ENCODE measurements at places on chromosomes 1 and 21.

GRCh38 chr1:145995964-145996432 is 381 bp downstream of the TXNIP start:
- DNase-seq: no peak

DNA sequence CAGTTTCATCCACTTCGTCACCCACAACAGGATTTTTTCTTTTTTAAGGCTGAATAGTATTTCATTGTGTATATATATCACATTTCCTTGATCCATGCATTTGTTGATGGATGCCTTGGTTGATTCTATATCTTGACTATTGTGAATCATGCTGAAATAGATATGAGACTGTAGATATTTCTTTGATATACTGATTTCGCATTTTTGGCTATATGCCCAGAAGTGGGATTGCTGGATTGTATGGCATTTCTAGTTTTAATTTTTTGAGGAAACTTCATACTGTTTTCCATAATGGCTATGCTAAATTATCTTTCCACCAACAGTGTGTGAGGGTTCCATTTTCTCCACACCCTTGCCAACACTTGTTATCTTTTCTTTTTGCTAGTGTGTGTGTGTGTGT is 5.0 kb downstream of the GUCA2B start:
- no peak for DNase-seq

DNA sequence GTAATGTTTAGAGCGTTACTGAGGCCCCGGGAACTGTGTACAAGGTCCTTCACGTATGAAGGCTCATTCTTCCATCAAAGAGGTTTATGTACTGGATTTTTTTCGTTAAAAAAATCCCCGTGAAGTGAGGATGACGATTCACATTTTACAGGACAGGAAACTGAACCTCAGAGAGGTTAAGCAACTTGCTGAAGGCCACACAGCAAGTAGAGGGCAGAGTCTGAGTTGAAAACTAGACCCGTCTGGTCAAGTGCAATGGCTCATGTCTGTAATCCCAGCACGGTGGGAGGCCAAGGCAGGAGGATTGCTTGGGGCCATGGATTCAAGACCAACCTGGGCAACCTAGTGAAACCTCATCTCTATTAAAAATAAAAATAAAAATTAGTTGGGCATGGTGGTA is 140.2 kb downstream of the KAZN start:
- no peak for DNase-seq

GRCh38 chr1:243944429-243945160 is 94.6 kb upstream of the AKT3 start:
- no peak for DNase-seq

DNA sequence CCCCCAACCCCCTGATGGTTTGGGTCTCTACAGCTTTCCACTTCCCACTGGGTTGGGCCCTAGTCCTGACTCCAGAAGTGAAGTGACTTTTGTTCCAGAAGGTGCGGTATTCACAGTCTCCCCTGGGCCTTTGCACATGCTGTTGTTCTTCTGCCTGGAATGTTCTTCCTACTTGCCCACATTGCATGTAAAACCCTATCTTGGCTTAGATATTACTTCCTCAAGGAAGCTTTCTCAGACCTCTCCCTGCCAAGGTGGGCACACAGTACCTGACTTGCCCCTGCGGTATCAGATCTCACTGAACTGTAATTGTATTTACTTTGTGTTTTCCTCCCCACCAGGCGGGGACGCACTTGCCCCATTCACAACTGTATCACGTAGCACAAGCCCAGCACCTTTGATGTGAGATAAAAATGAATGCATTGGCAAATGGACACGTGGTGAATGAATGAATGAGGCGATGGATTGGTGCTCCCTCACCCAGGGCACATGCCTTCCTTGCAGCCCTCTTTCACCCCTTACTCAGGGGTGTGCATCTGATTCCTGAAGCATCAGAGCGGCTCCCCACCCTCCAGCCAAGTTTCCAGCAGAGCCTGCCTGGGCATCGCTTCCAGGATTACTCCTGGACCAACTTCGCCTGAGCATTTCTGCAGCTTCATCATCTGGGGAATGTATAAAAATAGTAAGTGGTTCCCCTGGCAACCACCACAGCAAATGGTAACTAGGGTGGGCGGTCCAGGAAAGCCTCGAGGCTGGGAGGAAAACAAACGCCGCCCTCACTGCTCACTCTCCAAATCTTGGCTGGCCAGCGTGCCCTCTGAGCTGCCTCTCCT is 19.8 kb downstream of the NENF start:
- DNase-seq: no peak

GRCh38 chr1:6489799-6490180 is 1.7 kb downstream of the PLEKHG5 start:
- peak; percentile 95 for DNase-seq

DNA sequence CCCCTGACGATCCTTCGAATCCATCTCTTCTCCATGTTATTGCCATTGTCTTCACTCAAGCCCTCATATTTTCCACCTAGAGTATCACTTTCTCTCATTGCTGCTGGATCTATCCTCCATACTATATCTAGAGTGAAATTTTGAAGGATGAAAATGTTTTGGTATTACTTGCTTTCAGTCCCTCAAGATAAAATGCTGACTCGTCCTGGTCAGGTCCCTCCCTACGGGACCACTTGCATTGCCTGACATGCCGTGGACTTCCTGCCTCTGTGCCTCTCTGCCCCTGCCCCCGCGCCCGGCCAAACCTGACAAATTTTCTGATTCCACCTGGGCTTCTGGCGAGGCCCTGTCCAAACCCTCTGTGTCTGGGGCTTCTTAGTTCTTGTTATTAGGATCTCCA is 23.6 kb downstream of the SPATA46 start:
- no peak for DNase-seq

- no peak for DNase-seq
These were observed 105.8 kb downstream of the GLIS1 start for GRCh38 chr1:53633073-53633704.

GRCh38 chr21:35724156-35724555 is 336.2 kb downstream of the SETD4 start:
- no peak for DNase-seq

GRCh38 chr1:20376171-20376570 is 85.5 kb downstream of the VWA5B1 start:
- no peak for DNase-seq

DNA sequence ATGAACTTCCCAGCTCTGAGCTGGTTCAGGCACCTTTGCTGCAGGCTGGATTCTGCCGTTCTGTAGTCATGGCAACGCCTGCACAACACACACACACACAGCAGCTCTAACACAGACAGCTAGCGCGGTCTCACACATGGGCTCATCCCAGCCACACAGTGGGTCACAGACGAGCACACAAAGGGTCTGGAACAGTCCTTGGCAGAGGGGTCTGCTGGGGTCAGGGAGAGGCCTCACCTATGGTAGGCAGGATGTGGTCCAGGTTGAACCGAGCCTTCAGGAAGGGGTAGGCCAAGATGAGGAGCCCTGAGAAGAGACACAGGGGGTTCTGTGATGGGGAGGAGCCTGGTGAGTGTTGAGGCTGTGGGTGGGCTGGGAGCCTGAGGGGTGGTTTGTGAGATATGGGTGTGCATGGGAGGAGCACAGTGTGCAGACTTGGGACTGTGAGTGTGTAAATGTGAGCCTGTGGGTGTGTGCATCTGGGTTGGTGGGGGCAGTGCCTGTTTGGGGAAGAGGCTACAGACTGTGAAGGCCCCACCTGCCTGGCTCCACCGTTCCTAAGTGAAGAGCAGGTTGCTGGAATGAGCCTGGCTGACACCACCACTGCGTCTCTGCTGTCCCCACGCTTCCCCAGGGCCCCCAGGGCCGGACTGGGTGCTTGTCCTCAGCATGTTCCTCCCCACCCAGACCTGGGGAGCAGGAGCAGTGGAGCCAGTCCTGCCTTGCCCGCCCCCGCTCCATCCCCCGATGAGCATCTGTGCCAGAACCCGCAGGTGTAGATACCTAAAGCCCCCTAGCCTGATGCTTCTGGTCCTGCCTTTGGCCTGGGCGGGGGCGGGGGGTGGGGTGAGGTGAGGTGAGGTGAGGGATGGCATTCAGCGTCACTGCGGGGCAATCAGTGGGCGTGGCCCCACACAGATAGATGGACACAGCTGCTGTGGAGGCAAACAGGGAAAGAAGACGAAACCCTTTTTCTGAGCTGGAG is 1.5 kb downstream of the KNCN start:
- DNase-seq: no peak

- no peak for DNase-seq
These were observed 23.1 kb downstream of the TNN start for GRCh38 chr1:175090780-175091179.

GRCh38 chr1:198655459-198656121 is 16.8 kb downstream of the PTPRC start:
- no peak for DNase-seq

DNA sequence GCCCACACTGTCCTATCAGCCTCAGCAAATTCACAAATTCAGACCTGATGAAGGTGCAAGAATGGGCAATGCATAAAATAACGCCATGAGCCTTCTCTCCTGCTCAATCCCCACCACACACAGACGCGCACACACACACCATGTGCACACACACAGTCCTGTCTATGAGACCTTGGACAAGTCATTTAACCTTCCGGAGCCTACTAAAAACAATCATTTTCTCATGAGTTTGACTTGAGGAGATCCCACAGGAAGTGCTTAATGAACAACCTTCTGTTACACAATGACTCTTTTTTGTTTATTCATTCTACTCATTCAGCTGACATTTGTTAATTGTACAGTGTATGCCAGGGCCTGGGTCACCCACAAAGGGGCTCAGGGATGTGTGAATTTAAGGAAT is 125.4 kb downstream of the EDEM3 start:
- DNase-seq: no peak

DNA sequence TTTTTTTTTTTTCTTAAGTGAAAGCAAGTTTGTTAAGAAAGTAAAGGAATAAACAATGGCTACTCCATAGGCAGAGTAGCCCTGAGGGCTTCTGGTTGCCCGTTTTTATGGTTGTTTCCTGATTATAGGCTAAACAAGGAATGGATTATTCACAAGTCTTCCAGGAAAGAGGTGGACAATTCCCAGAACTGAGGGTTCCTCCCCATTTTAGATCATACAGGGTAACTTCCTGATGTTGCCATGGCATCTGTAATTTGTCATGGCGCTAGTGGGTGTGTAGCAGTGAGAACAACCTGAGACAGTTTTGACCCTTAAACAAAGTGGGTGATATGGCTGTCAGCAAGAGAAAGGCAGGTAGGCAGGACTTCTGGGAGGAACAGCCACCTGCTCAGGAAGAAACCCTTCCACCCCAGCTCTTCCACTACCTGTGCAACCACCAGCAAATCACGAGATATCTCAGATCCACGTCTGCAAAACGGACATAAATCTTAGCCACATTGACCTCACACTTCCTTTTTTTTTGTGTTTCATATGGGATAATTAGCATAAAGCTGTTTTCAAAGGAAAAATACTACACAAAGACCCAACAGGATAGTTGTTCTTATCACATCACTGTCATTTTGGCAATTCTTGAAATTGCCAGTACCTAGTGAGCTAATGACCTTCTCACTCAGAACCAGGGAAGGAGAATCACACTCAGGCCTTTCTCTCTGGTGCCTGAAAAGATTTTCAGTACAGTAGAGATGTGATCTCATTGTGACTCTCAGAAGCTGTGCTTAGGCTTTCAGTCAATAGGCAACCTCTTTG is 34.8 kb upstream of the DUSP10 start:
- peak; percentile 29 for DNase-seq

GRCh38 chr1:92749024-92749634 is 35.8 kb downstream of the EVI5 start:
- peak; percentile 61 for DNase-seq

Measured in GM20000 (cell line).